Stimulated activated CD8-positive, alpha-beta memory T cell treated with anti-CD3 and anti-CD28 coated beads, Interleukin-15, amount 100 ng/mL, for 4 hours (primary cell): ENCODE measurements at places on chromosomes 7 and 10.

DNA sequence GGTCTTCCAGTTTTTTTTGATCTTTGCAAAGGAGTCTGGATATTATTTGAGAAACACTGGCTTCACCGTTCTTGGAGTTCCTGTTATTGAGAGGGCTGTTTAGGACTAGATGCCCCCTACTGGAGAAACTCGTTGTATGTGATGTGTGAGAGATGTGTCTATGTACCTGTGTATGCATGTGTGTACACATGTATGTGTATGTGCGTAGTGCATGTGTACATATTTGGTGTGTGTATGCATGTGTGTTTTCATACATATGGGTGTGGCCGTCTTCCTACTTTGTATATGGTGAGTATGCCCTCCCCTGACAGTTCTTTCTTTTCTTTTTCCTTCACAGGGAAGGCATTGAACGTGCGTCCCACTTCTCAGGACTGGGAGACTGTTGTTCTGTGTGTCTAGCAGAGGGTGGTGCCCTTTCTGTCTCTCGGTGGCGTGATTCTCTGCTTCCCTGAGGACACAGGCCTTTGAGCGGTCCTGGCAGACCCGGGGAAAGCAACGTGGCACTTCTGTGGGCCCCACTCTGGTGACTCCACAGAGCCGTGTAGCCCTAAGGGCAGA is 3.0 kb upstream of the CALHM3 start:
- DNase-seq: no peak

GRCh38 chr7:131608116-131608500 is 51.7 kb upstream of the PODXL start:
- DNase-seq: no peak

- DNase-seq: no peak
Measured at GRCh38 chr7:40211276-40212003, 76.6 kb downstream of the SUGCT start.

DNA sequence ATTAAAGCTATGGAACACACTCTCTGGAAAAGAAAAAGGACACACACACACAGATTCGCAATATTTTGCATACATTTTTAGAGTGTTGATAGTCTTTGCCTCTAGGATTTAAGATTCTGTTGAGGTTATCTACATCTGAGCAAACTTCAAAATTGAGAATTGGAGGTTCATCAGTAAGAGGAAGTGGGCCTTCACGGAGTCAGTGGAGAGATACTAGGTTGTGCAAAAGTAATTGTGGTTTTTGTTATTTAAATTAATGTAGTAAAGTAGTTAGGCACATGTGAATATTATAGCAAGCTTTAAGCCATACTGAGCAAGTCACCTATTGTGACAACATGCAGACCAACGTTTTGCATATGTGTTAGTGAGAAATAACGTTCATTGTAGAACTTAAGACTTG is 19.8 kb upstream of the NXPH1 start:
- no peak for DNase-seq
